Cerebellar nuclear complex (tissue), 1 donor: ENCODE measurements at places on chromosomes 2 and 18.

DNA sequence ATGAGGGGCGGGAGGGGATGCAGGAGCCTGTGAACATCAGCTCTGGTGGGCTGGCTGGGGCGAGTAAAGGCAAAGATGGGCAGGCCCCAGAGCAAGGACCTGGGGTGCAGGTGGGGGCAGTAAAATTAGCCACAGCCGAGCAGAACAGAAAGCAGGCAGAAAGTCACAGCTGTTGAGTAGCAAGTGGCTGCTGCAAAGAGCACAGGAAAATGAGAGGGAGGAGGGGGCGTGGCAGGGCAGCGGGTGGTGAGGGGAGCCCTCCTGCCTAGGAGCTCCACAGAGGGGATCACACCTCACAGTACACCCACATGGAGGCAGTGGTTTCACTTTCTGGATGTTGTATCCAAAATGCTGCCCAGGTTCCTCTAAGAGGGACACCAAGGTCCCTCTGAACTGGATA lies 79.6 kb downstream of the LBH start:
- DNase-seq: no peak

GRCh38 chr2:51620796-51621195 lies 588.9 kb upstream of the NRXN1 start:
- no peak for DNase-seq

DNA sequence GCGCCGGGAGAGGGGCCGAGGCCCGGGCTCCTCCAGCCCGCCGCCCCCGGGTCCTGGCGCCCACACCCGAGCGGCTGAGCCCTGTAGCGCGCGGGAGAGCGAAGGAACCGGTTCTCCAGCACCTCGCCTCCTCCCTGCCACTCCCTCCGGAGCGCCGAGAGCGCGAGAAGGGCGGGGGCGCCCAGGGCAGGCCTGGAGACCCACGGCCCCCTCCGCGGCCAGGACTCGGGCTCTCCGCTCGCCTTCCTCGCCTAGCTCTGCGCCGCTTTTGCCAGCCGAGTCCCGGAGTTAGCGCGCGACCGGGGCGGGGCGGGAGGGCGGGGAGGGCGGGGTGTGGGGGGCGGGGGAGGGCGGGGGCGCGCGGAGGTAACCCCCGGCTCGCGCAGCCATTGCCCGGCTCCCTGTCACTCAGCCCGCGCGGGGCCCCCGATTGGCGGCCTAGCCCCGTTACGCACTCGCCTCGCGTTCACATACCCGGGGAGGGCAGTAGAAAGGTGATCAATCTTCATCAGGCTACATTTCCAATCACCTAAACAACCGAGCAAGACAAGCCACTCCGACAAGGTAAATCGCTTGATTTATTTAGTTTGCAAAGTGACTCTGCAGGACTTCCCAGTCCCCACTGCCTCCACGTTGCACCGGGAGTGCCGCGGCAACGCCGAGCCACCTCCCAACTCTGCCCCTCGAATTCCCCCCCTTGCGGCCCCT lies at the start of gene OTX1:
Gene OTX1 (plus strand): TSS at position 497 of the 708 bp plus-strand sequence. CDS start 2,161 bp downstream, outside the sequence.
- DNase-seq: no peak

DNA sequence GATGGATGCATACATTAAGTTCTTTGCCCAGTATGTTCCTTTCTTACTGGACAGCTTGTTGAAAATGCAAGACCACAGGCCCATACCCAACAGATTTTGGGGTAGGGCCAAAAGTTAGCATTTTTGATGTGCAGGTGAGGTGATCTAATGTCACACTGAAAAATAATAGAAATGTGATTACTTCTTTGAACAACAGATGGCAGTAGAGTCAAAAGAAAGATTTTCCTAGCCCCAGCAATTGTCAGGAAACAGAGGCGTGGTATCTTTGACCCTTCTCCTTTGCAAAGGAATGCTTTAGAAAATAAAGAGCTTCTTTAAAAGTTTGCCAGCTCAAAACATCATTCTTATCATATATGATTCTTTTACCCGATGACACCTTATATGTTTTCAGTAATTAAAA lies 343.6 kb upstream of the SYT4 start:
- no peak for DNase-seq

DNA sequence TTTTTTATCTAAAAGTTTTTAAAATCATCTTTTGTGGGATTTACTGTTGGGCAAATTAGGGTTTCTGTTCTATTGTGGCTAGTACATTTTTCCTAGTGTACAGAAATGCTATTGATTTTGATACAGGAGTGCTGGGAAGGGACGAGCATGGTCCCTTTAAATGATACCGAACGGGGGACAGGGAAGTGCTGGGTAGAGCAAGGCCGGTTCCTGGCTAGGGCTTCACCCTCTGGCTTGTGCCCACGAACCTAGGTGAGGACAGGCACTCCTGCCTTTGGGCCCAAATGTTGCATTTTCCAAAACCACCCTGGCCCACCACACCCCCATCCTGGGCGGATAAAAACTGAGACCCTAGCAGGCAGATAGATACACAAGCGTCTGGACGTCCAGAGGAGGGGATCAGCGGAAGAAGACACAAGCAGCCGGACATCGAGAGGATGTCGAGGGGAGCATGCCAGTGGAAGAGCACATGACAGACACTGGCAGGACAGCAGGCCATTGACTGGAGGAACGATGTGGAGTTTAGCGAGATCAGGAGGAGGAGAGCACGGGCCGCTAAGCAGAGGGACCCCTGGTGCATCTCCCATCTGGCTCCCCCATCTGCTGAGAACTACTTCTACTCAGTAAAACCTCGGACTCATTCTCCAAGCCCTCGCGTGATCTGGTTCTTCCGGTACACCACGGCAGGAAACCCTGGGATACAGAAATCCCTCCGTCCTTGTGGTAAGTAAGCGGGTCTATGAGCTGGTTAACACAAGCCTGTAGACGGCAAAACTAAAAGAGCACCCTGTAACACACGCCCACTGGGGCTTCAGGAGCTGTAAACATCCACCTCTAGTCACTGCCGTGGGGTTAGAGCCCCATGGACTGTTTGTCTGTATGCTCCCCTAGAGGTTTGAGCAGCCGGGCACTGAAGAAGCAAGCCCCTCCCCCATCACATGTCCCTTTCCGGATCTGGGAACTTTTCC lies 13.5 kb upstream of the CALCRL start:
- no peak for DNase-seq

GRCh38 chr2:64670047-64670446 lies 16.3 kb upstream of the SERTAD2 start:
- DNase-seq: no peak

DNA sequence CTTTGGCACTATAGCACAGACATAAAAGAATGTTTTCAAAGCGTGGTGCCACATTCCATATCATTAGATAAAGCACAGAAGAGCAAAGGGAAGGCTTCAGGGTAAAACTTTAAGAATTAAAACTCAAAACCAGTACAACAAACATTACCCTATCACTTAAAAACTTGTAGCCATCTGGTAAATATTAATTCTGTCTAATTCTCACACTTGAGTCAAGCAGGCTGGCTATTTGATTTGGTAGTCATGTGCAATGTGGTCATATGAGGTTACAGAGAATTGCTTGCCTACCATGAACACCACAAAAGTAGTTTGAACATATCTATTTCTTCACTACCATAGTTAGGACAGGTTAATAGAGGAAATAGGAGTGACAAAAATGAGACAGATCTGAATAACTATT lies 244.9 kb downstream of the IRS1 start:
- DNase-seq: no peak

GRCh38 chr18:12417687-12418086 lies 10.0 kb downstream of the PRELID3A start:
- no peak for DNase-seq

GRCh38 chr18:44998360-44998759 lies 317.7 kb downstream of the SETBP1 start:
- DNase-seq: no peak

DNA sequence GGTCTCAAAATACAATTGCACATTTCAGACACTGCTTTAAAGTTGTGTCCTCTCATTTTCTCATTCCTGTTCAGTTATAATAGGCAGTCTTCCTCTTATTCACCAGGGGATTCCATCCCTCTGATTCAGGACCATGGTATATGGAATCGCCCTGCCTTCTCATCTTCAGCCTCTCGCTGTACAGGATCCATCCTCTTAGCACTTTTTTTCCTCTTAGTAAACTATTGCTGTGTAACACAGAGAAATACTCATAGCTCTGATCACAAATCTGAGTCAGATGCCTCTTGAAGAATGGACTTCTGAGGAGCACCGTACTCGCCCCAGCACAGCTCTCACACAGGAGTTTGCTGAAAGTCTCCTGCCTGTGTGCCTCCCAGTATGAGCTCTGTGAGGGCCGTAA lies 11.3 kb downstream of the RMP24 start:
- DNase-seq: no peak

DNA sequence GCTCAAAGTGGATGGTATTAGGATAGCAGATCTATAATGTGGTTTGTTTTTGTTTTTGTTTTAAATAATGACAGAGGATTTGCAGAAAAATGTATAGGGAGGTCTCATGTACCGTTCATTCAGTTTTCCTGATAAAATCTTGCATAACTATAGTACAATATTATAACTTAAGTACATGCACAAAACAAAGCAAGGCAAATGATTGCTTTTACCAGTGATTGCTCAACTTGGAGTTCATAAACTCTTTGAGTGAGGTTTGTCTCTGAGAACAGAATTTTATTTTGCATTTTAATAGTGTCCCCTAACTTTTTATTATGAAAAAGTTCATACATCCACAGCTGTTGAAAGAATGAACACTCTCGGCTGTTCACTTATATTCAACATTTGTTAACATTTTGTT lies 96.6 kb downstream of the MAP4K4 start:
- no peak for DNase-seq

DNA sequence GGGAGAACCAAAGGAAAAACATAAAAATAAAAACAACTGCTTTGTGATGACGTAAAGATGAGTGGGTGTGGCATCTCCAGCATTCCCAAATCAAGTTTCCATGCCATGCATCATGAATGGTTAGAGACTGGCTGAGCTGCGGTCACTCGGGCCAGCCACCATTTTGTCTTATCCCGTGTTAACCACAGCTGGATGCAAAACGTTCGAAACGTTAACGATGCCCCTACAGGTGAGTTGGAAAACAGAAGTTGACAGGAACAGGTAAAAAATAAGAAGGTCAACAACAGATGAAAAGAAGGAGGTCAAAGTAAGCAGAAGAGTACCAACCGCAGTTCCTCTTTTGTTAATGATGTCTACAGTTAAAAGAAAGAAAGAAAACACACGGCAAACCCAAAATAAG lies 411.1 kb downstream of the NRXN1 start:
- no peak for DNase-seq

GRCh38 chr2:222945887-222946286 lies 85.1 kb downstream of the ACSL3 start:
- DNase-seq: no peak

- no peak for DNase-seq
Observed at GRCh38 chr2:201959198-201959597, 74.5 kb upstream of the FZD7 start.
